ENCODE measurements at places on chromosomes 2 and 18. TPM values are rescaled to one million over a fixed set of nuclear protein-coding genes. Genes with fewer than 3 reads are reported as not detected.

The TNS1 gene
- 0.80 TPM for total RNA-seq

The EPB41L3 gene
- total RNA-seq: 0.21 TPM

The MC4R gene
- not detected for total RNA-seq

The STPG4 gene
- total RNA-seq: not detected

The DSC2 gene
- 4.4 TPM for total RNA-seq

The C2orf81 gene
- total RNA-seq: 9.8 TPM

The QPCT gene
- 0.15 TPM for total RNA-seq

The PTPRM gene
- total RNA-seq: 1.2 TPM

The BOLA3 gene
- 62.6 TPM for total RNA-seq

Data from GM12878 (cell line).